ENCODE measurements at places on chromosomes 12 and 14. TPM values are rescaled to one million over a fixed set of nuclear protein-coding genes. Genes with fewer than 3 reads are reported as not detected.

GRCh38 chr14:91929700-91930099 lies 17.8 kb downstream of the FBLN5 start:
- DNase-seq = no peak

- DNase-seq = no peak
Measured at GRCh38 chr12:4190366-4191063, 83.0 kb upstream of the CCND2 start.

DNA sequence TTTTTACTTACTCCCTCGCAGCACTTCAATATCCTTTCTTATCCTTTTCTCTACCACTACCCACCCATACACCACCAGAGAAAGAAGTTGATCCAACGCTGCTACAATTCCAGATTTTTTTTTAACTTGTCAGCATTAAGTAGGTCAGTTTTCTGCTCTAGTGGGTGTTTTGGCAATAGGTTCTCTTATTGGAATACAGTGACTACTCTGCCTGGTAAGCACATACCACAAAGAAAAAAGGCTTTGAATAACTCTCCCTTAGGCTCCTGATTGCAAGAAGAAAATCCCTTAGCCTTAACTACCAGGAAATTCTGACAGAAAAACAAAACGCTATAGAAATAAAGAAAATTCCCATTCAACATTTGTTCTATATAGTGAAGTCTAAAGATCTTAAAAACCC lies 72.0 kb downstream of the NUMB start:
- DNase-seq = no peak

GRCh38 chr14:71566276-71566675 lies 366.0 kb upstream of the RGS6 start:
- no peak for DNase-seq

- DNase-seq = no peak
Measured at GRCh38 chr12:104952816-104953215, 5.3 kb downstream of the SLC41A2 start.

GRCh38 chr12:43292699-43293098 lies 259.3 kb downstream of the ADAMTS20 start:
- DNase-seq = no peak

GRCh38 chr14:76136476-76137110 lies 15.1 kb upstream of the GPATCH2L start:
- DNase-seq = no peak

- DNase-seq = no peak
Measured at GRCh38 chr12:78864870-78865463, 393 bp downstream of the SYT1 start.

GRCh38 chr12:62709311-62709710 lies 225.6 kb downstream of the PPM1H start:
- no peak for DNase-seq

POTEM gene
- not detected for total RNA-seq

MUCL1 gene
- total RNA-seq = not detected

Measured in activated CD4-positive, alpha-beta memory T cell treated with anti-CD3 and anti-CD28 coated beads, Interleukin-2, amount 10 ng/mL, durations not matched to agents 7 days and 5 days (primary cell).